ENCODE measurements at places on chromosomes 12 and 14.

GRCh38 chr12:54195080-54195736 lies 6.4 kb upstream of the SMUG1 start:
- no peak for DNase-seq

DNA sequence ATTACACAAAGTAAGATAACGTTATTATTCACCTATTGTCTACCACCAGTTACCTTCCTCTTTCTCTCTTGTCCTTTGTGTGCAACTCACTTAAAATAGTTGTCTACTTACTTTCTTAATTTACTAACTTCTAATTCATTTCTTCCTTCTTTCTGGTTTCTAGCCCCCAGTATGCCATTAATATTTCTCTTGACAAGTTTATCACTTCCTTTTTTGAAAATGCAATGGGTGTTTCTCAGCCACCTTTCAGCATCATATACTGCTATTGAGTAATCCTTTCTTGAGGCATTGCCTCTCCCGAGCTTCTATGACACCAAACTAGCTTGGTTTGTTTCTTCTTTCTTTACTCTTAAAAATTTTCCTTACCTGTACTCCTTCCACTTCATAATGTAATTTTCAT lies 633.6 kb downstream of the TMTC2 start:
- no peak for DNase-seq

DNA sequence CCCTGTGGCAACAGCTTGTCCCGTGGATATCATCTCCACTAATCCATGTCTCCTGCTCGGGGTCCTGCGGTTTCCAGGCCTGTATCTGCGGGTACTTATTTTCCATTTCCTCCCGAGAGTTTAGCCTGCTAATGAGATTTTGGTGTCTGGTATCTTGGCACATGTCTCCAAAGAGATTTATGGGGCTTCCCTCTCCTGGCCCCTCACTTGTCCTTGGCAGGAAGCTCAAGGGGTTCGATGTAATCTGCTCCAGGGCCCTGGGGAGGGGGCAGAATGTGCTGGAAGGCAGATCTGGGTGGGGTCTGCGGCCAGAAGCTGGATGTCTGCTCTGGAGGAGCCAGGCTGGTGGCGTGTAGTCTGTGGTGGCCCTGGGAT lies 85.7 kb downstream of the KIF26A start:
- no peak for DNase-seq

GRCh38 chr12:54419088-54419887 lies at the start of gene ITGA5:
Gene ITGA5 (minus strand): TSS chr12:54419266. CDS start chr12:54419198, 68 bp downstream.
- DNase-seq = peak; percentile 82

GRCh38 chr12:42217656-42218055 lies 20.4 kb downstream of the YAF2 start:
- DNase-seq = no peak

DNA sequence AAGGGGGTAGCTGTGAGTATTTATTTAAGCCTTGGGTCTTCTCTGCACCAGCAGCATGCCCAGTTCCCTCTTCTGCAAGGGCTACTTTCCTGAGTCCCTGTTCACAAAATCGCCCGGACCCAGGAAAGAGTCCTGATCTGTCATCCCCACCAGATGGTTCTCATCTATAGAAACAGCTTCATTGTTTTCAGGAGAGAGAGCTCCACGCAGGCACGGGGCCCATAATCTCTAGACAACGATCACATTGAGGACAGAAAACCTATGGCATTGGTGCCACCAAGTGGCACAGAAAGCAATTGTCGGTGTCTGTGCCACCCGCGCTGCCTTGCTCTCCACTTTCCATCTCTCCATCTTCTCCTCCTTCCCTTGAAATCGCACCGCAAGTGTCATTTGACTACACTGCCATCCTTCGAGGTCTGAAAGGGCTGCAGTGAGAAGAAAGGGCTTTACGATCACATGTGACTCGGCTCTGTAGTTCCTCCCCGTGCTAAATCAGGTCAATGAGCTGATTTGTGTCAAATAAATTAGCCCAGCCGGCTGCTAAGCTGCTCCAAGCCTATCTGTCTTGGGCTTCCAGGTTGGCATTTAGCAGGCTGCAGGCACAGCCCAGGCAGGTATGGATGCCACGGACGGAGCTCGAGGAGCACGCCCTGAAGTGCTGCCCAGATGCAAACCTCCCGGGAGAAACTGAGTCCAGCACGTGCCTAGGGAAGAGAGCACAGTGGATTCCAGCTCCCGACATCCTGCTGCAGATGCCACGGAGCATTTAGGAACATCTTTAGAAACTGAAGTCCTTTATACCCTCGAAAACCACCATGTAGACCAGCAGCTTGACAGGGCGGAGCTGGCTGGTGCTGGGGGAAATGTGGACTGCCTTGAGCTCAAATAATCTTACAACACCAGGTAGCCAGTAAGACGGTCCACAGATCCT lies 28.8 kb downstream of the SPRING1 start:
- peak; percentile 55 for DNase-seq

All from ureter (tissue), 1 donor.